ENCODE measurements at places on chromosomes 1 and 21. TPM values are rescaled to one million over a fixed set of nuclear protein-coding genes. Genes with fewer than 3 reads are reported as not detected.

- DNase-seq, result peak; percentile 35
Observed at GRCh38 chr1:36223381-36223995, 755 bp upstream of the THRAP3 start.

Gene HRNR
- total RNA-seq, result not detected

DNA sequence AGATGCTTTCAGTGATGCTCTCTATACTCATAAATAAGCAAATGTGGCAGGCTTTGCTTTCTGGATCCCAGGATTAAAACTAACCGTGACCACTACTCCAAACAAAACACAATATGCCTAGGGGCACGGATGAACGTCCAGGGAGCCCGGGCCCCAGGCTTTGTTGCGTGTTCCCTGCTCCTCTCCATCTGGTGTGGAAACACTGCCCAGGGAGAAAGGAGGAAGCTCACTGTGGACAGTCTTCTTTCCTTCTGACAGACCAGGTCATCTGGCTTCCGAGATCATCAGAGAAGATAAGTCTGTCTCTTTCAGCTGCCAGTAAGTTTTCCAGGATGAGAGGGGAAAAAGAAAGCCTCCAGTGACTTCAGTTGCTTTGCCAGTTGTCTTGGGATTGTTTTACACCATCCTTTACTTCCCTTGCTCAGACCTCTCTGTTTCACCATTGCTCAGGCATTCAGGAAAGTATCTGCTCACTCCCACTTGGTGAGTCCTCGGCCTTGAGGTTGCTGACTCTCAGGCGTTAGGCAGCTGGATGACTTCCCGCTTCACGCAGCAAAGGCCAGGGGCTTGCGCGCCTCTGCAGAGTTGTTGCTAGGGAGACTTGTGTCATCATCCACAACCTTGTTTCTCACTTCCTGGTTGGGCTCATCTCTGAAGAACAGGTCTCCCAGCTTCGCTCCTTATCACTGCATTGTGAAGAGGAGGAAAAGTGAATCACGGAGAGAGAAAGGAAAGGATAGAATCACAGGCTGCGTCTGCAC is 20.6 kb upstream of the PGD start:
- peak; percentile 94 for DNase-seq

DNA sequence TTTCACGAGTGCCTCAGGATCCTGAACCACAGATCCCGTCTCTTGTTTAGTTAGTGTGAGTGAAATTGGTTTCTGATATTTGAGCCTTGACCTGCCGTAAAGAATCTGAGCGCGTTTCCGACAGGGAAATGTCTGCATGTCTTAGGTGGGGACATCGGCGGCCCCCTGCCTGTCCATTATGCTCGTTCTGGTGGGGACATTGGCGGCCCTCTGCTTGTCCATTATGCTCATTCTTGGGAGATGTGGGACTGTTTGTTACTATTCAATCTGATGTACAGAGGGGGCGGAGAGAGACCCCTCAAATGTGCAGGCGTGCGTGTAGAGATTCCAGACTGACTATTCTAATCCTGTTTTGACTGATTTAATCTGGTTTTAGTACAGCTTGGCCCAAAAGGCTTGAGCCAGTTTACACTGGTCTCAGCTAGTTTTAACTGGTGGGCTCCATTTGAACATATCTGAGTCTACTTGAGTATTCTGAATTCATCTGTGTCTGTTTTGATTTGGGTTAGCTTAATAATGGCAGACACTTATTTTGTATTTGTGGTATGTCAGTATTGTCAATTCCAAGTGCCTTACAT is 6.6 kb upstream of the TINAGL1 start:
- DNase-seq, result no peak

All from HT1080 (cell line).